Activated T-helper 1 cell treated with Interleukin-2 at 50 U/mL for 16 hours (primary cell): ENCODE measurements at places on chromosomes 1 and 21.

DNA sequence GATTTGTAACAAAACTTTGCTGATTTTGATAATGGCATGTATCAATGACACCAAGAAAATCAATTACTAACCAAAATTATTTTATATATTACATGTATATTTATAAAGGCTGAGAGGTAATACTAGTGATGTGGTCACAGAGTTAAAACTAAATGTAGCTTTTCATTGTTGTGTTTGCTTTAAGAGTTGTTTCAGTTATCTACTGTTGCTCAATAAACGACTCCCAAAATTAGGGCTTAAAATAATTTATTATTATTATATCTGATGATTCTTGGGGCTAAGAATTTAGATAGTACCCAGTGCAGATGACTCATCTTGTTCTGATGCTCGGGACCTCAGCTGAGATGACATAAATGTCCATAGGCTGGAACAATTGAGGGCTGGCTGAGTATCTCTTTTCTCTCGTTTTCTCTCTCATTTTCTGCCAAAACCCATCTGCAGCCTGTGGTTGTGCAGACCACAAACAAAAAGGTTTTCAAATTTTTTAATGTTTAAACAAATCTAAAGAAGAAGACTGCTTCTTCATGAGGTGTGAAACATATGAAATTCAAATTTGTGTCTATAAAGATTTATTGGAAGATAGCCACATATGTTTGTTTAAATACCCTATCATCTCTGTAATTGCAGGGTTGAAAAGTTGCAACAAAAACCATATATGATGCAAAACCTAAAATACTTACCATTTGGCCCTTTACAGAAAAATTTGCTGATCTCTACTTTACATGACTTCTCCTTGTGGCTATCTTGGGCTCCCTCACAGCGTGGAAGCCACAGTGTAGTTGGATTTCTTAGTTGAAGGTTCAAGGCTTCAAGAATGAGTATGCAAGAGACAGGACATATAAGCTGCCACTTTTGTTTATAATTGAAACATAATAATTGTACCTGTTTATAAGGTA lies 14.8 kb upstream of the PTPRC start:
- no peak for DNase-seq

DNA sequence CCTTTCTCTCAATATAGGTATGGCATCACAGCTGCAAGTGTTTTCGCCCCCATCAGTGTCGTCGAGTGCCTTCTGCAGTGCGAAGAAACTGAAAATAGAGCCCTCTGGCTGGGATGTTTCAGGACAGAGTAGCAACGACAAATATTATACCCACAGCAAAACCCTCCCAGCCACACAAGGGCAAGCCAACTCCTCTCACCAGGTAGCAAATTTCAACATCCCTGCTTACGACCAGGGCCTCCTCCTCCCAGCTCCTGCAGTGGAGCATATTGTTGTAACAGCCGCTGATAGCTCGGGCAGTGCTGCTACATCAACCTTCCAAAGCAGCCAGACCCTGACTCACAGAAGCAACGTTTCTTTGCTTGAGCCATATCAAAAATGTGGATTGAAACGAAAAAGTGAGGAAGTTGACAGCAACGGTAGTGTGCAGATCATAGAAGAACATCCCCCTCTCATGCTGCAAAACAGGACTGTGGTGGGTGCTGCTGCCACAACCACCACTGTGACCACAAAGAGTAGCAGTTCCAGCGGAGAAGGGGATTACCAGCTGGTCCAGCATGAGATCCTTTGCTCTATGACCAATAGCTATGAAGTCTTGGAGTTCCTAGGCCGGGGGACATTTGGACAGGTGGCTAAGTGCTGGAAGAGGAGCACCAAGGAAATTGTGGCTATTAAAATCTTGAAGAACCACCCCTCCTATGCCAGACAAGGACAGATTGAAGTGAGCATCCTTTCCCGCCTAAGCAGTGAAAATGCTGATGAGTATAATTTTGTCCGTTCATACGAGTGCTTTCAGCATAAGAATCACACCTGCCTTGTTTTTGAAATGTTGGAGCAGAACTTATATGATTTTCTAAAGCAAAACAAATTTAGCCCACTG lies 11.5 kb downstream of the HIPK1 start:
- DNase-seq = peak; percentile 7

GRCh38 chr1:237913345-237913744 lies 22.6 kb upstream of the ZP4 start:
- no peak for DNase-seq

DNA sequence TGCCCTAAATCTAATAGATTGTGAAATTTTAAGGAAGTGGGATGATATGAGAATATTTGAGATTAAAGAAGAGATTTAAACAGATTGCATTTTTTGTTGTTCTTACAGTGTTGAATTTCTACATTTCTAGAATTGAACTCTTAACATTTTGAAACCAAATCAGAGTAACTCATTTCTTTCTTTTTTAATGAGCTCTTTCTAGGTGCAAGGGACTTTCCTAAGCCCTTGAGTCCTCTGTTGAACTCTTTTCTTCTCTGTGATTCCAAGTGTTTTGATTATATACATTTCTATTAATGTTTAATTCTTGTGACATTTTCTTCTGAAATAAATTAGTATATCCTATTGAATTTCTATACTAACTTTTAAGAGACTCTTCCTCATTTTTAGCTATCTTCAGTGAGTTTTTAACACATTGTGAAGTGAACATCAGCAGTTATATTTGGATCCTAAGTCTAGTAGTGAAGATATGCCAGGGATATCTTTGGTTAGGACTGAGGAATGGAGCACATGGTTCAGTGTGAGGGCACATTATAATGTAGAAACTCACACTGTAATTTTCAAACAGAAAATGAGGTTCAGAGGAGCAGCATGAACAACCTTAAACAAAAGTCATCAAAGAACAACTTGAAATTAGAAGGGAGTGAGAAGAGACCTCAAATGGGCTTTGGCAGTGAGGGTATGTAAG lies 53.1 kb downstream of the ATG4C start:
- DNase-seq = no peak

DNA sequence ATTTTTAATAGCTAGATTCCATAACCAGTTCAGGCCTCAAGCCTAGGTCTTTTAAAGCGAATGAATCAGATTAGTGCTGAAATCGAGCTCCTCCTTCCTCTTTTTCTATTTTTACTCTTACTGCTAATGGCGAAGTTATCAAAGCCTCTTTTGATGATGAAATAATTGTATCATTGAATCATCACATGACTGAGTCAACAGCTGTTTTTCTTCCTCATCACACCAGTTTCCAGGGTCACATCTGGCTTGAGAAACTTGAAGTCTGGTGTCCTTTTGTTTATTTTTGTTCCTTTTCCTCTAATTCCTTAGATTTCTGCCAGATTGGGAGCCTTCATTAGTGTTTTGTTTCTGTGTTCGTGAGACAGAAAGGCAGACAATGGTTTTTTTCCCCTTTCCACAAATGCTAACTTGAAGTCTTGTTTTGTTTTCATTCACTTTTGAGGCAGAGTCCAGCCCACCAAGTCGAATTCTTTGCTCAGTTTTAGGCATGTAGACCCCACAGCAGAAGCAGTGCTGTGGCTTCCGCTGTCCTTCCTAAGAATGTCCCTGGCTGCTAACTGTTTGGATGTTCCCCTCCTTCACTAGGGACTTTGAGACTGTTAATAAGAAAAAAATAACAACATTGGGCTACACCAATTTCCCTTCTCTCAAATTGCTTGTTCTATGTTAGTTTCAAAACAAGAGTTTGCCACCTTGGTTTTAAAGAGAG lies 51.9 kb upstream of the FMOD start:
- no peak for DNase-seq
